ENCODE measurements at places on chromosomes 12 and 14.

DNA sequence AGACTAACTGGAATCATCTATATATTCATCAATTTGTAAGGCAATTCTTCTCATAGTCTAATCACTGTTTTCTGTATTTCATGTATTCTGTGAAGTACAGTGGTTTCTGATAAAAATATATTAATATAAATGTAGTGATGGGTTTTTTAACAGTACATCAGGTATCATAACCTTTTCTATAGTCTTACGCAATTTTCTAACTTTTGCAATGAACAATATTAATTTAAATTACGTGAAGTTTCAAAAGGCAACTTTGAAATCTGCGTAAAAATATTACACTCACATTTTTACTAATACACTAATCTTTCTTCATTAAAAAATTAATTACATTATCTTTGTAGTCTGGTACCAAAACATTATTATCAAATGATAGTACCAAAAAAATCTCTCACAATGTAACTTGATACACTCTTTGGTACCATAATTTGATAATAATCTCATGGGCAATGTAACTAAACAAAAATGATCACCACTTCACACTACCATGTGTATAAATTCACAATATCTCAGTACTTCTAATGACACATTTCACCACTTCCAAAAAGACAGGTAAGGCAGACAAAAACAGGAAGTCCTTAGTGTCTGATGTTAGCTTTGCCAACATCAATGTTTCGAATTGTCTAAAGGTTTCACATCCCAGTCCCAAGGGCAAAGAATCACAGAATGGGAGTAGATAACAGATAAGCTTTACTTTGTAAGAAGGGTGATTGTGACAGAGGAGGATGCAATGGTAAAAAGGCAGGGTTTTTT, 8.7 kb downstream of the DNAI7 start:
- DNase-seq: no peak

- DNase-seq: no peak
Observed at GRCh38 chr12:28051516-28052354, 79.2 kb upstream of the PTHLH start.

GRCh38 chr14:58414845-58415244, 12.5 kb downstream of the TIMM9 start:
- DNase-seq: no peak

DNA sequence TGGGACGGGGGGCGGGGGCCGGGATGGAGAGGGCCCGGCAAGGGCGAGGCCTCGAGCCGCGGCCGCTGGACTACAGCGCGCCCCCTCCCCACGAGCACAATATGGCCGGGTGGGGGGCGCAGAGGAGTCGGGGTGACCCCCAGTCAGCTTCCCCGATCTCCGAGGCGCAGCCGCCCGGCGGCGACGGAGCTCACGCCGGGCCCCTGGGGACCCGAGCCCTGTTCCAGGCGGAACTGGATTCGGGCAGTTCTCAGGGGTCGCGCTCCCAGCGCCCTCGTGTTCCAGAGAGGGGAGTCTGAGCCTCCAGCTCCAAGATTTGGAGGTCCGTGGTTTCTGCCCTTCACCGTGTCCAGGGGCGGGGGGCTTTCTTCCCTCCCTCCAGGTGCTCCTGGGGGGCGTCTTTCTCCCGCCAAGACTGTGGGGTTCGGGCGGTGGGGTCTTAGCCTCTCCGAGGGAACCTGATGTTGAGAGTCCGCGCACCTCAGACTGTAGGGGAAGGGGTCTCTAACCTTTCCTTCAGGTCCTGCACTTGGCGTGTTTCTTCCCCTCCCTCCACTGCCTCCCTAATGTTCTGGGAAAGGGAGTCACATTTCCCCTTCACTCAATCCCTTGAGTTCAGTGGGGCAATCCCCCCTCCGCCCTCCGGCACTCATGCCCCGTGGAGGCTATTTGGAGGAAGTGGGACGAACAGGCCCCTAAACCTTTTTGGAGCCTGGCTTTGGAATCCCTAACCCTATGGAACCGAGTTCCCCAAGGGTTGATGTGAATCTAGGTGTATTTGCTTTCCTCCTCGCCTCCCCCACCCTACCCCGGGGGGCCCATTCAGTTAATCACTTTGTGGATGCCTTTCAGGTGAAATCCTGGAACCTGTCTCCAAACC, 584 bp downstream of the ACVR1B start:
- DNase-seq: no peak

- DNase-seq: no peak
Observed at GRCh38 chr14:72787841-72788240, 106.1 kb downstream of the DPF3 start.

DNA sequence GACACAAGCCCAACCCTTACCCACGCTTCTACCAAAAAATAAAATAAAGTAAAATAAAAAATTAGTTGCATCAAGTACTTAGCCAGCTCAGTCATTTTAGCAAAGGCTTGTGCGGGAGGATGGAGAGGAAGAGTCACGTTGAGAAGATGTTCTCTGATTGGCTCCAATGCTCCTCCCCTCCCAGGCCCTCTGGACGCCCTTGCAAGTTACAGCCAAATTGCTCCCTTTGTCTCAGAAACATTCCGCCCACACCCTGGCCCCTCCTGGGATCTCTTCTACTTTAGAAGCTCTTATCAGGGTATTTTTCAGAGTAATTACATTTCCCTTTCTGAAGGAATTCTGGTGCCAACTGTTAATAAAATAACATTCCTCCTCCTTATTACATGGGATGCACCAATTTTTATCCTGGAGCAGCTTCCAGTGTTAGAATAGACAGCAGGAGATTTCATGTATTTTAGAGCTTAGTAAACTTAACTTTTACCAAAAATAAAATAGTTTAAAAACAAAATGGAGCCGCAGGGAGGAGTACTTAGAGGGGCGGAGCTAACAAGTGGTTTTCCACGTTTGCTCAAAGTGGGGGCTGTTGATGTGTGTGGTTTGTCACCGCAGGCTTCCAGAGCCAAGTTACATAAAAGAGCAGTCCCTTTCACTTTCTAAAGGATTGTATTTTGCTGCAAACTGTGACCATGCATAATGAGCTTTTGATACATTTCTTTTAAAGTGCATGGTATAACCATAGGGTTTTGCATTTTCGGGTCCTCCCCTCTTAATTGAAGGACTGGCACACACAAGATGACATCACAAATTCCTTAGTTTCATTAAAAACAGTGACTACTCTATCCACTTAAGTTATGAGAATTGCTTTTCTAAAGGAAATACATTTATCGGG, 71.7 kb upstream of the RAP1B start:
- DNase-seq: peak; percentile 36

DNA sequence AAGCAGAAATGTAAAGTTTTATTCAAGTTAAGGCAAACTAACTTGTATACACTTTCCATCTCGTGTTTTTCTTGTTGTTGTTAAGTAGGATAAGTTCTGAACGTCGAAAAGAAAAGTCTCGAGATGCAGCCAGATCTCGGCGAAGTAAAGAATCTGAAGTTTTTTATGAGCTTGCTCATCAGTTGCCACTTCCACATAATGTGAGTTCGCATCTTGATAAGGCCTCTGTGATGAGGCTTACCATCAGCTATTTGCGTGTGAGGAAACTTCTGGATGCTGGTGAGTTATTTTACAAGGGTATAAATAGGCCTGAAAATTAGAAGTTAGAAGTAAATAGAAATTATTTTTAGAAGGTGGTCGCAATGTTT, 25.0 kb downstream of the HIF1A start:
- no peak for DNase-seq

DNA sequence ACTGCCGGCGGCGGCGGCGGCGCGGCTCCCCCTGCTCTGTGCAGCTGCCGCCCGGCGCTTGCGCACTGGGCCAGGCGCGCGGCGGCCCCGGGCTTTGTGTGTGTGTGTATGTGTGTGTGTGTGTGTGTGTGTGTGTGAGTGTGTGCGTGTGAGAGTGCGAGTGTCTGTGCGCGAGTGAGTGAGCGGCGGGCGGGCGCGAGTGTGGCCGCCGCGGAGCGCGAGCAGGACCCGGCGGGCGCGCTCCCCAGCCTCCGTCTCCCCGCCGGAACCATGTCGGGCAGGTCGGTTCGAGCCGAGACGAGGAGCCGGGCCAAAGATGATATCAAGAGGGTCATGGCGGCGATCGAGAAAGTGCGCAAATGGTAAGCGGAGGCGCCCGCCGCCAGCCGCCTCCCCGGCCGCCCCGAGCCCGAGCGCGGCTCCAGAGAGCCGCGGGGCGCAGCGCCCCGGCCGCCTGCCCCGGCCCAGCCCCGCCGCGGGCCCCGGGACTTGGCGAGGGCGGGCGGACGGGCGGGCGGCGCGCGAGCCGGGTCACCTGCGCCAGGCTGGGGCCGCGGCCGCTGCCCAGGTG, at the start of gene BCL7A:
Gene BCL7A, plus strand, starts transcription at position 63 of the 571 bp plus-strand sequence. Its CDS starts 208 bp downstream, at position 271.
- DNase-seq: peak; percentile 86

- DNase-seq: no peak
Observed at GRCh38 chr12:82745063-82745674, 58.5 kb downstream of the TMTC2 start.

DNA sequence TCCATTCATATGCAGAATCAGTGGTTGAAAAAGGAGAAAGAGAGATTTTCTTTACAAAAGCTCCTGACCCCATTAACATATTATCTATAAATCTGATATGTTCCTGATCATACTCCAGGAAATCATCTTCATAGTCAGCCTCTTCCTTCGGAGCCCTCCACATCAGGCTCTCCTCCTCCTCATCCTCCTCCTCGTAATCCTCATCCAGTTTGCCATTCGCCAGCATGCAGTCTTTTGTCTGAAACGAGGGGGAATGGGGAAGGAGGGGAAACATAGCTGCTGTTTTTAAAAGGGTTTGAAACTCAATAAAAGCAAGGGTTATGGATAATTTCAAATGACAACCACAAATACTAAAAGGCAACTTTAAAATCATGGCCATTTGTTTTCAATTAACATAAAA, 60.9 kb downstream of the DICER1 start:
- no peak for DNase-seq

GRCh38 chr14:50741567-50741966, 73.5 kb upstream of the SAV1 start:
- peak; percentile 17 for DNase-seq

GRCh38 chr12:26978801-26979200, 35.4 kb downstream of the TM7SF3 start:
- DNase-seq: no peak

All from GM20000 (cell line).